CD4-positive, alpha-beta T cell treated with Interleukin-10 for 1 hour (primary cell): ENCODE measurements at places on chromosomes 7 and 10.

DNA sequence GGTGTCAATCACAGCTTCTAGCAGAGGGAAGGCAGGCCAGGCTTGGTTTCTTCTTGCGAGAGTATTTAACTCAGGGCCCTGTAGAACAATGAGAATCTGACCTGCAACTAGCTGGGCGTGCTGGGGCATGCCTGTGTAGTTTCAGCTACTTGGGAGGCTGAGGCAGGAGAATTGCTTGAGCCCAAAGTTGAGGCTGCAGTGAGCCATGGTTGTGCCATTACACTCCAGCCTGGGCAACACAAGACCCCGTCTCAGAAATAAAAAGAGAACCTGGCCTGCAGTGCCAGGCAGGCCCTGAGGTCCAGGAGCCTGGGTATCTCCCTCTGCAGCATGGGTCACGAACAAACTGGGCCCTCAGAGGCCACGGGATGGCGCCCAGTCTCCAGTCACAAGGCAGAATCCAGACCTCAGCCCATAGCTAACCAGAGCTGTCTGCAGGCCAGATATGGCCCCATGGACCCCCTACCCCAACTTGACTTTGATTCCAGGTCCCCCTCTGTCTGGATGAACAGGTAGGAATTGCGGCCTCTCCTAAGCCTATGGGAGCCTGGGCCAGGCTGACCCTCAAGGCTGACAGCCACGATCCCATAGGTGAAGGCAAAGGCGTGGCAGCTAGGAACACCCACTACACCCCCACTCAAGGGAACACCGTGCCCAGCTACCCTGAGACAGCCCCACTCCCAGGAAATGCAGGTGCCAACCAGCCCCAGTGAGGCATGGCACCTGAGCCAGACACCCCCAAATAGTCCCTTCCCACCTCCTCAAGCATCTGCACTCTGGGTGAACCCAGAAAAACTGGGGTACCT lies 102.7 kb upstream of the TNRC18 start:
- DNase-seq = peak; percentile 42

DNA sequence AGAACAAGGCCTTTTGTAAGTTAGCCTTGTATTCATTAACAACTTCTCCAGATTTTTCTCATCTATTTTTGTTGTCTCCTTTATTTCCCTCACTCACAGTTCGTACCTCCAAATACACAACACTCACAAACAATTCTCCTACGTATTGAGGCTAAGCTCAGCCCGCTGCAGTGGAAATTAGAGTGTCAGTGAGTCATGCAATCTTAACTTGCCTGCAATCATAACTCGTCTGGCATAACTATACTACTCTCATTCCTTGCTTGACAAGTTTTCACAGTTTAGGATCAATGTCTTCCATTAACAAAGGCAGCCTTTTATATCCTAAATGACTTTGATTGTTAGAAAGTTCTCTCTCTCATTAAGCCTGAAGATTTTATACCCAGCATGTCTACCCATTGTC lies 23.8 kb downstream of the TMEM196 start:
- DNase-seq = no peak

DNA sequence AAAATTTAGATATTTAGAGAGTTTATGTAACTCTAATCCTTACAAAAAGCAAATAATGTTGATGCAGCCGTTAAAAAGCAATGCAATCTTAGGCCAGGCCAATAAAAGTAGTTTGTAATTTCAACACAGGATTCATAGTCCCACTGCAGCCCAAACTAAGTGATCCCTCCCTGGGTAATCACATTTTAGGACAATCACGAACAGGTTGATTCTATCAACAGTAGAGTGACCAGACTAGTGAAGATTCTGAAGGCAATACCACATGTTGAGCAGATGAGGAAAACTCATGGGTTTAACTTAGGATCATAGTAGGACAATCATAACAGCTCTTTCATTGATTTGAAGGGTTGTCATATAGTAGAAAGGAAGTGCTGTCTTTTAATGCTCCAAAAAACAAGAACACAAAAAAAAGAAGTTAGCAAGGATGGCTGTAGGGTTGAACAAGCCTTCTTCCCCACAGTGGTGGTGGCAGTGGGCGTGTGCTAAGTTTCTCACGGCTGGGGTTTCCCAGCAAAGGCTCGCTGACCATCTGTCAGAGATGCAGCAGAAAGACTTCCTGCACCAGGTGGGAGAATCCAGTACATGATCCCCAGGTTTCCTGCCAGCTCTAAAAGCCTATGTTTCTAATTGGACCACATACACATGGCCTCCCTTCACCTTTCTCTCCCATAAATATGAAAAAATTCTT lies 212.2 kb downstream of the CHRM2 start:
- no peak for DNase-seq

DNA sequence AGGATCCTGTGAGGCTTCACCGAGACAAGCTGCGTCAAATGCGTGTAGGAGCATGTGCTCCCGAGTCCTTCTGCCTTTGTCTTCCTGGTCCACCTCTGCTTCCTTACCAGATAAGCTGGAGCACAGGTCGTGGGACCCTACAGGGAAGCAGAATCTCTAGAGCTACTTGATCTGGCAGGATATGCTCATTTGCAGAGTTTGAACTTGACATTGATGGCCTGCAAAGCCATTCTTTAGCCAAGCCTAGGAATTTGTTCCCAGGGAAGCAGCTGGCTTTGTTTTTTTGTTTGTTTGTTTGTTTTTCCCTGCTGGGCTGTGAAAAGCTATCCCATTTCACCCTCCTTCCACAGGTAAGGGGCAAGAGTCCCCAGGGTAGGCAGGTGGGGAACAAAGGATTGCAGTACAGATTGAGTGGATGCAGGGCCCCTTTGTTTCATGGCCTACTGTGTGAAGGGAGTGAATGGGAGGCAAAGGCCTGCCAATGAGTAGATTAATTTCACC lies 200.0 kb upstream of the BMPER start:
- no peak for DNase-seq
